ENCODE measurements at places on chromosomes 5 and 9.

DNA sequence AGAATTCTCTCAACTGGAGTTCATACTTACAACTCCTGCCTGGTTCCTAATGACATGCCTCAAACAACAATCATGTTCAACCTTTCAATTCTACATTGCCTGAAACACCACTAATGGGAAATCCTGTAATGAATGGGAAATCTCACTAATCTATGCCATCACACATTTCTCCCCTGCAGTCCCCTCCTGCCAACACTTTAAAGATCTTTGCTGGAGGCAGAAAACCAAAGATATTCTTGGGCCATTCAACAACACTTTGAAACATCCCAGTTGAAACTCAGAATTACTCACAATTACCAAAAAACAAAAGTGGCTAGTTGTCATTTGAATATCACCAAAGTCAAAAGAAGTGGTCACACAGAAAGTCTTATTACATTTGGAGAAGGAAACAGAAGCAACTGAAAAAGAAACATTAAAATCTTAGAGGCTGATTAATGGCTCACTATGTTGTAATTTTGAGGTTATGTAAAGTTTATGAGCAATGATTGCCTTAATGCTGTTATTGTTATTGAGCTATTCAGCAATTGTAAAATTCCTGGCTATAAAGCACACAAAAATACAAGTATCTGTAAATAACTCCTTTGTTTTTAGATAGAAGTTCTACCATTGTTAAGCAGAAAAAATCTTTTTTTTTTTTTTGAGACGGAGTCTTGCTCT lies 313.4 kb upstream of the SLC30A5 start:
- no peak for DNase-seq

DNA sequence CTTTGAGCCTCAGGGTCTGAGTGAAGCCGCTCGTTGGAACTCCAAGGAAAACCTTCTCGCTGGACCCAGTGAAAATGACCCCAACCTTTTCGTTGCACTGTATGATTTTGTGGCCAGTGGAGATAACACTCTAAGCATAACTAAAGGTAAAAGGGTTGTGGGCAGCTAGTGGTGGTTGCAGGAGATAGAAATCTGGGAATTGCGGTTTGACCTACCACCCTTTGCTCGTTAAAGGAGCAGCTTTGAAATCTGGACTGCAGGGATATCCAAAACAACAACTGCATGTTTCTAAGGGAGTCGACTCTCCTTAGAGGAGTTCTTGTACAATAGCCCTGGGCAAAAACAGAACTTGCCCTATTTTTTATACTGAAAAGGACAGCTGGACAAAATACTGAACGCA lies 19.0 kb downstream of the ABL1 start:
- DNase-seq = no peak

DNA sequence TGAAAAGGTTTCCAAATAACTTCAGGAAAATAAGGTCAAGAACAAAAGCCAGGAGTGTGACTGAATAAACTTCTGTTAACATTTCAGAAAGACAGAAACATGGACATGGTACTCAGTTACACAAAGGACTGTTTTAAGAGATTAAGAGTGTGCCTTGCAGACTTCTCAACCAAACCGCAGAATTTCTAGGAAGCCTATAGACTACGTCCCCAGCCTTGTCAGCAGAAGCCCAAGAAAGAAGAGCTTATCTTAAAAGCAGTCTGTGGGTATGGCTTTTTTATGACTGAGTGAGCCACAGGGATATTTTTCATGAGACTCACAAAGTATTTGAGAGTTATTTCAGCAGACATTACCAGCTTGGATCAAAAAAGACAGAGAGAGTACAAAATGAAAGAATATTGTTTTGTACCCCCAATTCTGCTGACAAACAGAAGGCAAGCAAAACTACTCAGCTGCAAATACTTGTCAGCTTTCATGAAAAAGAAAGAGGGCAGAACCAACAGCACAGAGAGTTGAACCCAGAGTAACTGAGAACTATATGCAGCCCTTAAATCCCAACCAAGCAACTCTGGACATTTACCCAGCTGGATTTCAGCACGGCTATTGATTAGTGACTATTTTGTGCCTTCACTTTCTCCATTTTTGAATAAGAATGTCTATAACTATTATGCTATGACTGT lies 711.0 kb upstream of the CTNND2 start:
- no peak for DNase-seq

DNA sequence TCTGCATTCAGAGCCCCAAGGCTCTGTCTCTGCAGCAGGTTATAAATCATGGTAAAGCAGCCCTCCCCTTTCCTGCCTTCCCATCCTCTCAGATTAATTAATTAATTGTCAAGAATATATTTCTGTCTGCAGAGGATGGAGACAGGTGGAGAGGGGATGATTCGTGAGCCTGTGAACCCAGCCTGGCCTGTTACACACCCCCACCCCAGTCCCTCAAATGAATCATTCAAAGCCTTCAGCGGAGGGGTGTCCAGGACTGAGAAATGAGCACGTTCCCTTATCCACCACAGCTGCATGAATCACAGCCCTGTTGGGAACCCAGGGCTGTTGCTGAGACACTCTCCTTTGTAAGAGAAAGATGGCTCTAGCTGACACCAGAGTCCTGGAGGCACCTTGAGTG lies 56.0 kb downstream of the NIPAL4 start:
- DNase-seq = no peak

DNA sequence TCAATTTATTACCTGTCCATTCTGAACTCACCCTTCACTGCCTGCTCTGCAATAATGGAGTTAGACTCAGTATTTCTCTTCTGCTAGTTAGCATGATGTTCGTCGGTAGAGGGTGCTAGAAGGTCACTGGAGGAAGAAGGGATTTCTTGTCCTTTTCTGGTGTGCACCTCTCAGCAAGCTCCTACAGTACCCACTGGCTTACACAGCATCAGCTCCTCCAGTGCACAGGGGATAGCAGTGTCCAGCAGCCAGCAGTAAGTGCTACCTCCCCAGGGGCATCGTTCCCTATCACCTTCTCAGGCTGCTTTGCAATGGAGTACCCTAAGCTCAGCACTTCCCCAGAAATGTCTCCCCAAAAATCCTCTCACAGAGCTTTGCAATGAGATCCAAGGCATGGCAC lies 45.9 kb upstream of the APC start:
- DNase-seq = peak; percentile 5

- no peak for DNase-seq
These were observed 93.6 kb upstream of the PITX1 start for GRCh38 chr5:135127439-135128240.

DNA sequence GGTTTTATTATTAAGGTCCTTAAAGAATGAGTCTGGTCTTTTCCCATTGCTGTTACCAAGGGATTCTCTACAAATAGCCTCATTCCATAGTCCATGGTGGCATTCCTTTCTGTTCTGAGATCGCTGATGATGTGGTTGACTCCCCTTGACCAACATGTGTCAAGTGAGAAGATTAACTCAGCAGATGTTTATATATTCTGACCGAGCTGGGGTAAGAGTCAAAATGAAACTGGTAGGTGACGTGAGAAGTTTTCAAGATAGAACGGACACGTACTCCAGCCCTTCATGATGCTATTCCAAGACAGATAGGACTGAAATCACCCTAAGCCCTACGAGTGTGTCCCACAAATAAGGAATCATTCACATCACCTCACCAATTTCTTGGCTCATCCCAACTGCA lies 155.5 kb upstream of the WWC1 start:
- no peak for DNase-seq

DNA sequence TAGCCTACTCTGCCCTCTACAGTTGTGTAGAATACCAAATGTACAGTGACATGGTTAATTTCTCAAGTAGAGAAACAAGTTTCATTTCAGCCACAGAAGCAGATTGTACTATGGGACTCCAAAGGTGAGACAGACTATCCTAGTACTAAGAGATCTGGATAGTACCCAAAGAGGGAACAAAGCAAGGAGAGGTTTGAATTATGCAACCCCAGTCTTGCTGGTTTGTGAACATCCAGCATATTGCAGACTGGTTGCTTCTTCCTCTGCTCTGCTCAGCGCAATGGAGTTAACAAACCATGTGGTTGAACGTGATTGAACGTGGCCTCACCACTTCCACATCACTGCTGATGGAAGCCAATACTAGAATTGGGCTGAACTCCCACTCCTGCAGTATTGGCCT lies 43.3 kb upstream of the ALDOB start:
- no peak for DNase-seq

All from activated T-cell treated with anti-CD3 and anti-CD28 coated beads for 4 hours (primary cell).